HFFc6 (cell line): ENCODE measurements at places on chromosomes 11 and 22.

- DNase-seq = peak; percentile 18
These were observed 38.0 kb downstream of the EIF3F start for GRCh38 chr11:8025123-8025522.

DNA sequence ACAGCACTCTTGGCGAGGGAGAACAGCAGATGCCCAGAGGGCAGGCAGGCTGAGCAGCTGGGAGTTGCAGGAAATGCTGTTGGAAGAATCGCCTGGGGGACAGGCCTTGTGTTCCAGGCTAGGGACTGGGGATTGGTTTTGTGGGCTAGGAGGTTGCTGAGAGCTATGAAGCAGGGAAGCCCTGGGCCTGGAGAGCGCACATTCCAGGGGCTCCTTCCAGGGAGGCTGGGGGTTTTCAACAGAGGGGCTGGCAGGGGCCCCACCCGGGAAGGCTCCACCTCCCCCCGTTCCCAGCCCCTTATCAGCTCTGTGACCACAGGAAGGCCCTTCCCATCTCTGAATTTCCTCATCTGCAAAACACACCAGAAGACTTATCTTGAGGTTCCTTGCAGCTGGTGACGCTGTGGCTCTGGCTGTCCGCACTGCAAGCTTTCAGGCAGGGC is 21.7 kb downstream of the WNT11 start:
- peak; percentile 52 for DNase-seq

DNA sequence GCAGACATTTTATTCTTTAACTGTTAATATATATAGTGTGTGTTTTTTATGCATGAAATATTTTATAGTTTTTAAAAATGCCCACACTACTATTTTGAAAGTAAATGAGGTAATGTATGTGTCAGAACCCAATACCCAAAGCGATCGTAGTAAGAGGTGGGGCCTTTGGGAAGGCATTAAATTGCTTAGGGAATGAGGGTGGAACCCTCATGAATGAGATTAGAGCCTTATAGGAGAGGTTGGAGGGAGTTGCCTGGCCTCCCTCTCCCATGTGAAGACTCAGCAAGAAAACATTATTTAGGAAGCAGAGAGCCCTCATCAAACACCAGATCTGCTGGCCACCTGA is 11.1 kb downstream of the KLHL35 start:
- no peak for DNase-seq

- no peak for DNase-seq
These were observed 9.2 kb downstream of the CDPF1 start for GRCh38 chr22:46240907-46241306.

DNA sequence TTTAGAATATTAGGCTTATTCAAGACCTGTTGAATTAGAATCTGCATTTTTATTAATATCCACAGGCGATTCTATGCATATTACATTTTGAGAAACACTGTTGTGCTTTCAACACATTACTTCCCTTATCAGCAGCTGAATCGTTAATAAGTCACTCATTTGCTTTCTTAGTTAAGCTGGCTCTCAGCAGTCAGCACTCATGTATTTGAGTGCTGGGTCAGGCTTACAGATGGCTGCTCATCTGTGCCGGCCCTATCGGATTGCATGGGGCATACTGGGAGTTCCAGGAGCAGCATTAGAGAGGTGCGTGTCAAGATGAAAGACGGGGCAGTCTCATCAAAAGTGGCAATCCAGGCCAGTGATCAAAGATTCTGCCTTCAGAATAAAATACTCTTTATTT is 10.8 kb upstream of the OR51L1 start:
- DNase-seq = no peak

DNA sequence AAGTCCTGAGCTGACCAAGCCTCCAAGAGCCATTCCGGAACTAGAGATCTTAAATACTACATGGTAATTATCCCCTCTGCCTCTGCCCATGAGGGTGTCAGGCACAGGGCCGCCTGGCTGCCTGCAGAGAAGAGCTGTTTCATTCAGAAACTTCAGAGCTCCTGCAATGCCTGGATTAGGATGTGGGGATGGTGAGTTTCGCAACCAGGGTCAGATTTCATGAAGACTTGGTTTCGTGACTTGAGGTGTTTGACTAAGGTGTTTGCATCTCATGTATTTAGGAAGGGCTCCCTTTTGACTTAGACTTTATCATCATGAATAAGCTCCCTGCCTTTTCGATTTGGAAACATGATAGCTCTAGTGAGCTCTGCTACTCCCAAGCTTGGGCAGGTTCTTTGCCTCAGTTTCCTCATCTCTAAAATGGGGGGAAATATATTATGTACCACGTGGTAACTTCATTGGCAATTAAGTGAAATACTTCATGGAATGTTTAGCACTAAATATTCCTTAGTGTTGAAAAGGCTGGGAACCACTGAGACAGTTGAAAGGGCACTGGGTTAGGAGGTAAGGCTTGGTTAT is 9.1 kb downstream of the TIMP3 start:
- DNase-seq = no peak

DNA sequence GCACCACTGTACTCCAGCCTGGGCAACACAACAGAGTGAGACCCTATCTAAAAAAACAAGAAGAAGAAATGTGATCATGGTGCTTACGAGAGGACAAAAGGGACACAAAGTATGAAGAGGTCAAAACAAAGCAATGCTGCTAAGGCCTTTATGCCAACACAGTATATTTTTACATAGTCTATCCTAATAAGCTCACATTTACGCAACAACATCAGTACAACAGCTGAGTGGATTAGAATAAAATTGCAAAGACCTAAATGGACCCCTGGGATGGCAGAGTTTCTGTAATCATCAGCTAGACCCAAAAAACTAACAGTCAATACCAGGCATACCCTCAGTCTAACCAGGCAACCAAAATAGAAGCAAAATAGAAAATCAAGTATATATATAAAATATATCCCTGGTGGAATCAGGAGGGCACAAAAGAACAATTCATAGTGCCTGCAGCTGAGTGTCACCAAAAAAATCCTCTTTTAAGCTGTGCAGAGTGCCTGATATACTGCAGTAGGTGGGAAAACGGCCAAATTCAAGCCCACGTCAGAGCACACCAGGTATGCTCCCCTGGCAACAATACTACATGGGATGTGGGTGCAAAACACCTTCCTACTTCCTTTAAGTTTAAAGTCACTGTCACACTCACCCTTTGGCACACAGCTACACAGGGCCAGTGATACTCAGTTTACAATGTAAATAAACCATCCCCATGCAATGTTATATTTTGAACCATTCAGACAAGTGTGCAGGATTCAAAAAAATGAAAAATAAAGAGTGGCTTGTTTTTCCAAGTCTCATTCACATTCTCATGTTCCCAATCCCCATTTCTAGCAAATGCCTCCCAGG is 57.8 kb downstream of the RBFOX2 start:
- DNase-seq = no peak

DNA sequence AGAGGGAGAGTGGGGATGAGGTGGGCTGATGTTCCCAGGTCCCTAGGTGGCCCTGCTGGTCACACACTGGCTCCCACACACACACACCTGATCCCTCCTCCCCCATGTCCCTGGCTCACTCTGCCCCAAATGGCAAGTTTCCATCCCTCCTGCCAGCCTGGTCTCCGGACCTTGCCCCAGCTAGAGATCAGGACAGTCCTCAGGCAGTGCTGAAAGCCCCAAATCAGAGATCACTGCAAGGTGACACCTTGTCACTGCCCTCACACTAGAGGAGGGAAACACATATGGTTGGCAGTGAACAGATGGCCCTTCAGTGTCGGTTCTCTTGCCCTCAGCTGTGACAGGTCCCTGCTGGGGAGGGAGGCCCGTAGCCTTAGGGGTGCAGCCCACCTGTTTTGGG is 7.6 kb downstream of the TMPRSS5 start:
- no peak for DNase-seq

DNA sequence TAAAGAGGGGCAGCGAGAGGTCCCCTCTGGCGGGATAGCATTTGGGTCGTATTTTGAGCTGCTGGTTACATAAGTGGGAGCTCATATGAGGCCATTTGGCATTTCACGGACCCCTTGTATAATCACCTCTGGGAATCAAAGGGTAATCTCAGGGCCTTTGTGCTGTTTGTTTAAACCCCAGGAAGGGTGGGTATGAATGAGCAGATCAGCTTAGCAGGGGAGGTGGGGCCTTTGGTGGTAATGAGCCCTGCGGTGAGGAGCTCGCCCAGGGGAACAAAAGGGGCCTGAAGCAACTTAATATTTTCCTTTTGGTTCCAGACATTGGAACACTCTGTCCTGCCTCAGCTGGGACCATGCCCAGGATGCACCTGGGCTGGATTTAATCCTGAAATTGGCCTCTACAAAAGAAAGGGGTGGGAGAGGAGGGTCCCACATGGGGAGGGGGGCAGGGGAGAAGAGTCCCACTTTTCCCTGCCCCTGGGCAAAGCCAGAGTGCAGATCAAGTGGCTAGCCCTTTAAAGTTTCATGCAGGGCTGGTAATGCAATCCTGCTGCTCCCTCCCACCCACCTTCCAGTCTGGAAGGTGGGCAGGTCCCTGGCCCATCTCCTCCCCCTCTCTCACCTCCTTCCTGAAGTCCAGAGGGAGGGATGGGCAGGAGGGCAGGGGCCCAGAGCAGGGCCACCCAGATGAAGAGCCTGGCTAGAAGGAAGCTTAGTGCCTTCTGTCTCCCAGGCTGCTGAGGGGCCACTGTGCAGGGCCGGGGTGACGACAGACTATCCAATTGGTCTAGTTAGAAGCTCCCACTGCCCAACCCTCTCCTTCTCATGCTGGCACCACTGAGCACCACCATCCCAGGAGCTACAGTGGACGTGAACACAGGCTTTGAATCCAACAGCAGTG is 10.5 kb downstream of the TSKU start:
- DNase-seq = no peak

- DNase-seq = no peak
These were observed 11.6 kb downstream of the PRR33 start for GRCh38 chr11:1879941-1880720.

DNA sequence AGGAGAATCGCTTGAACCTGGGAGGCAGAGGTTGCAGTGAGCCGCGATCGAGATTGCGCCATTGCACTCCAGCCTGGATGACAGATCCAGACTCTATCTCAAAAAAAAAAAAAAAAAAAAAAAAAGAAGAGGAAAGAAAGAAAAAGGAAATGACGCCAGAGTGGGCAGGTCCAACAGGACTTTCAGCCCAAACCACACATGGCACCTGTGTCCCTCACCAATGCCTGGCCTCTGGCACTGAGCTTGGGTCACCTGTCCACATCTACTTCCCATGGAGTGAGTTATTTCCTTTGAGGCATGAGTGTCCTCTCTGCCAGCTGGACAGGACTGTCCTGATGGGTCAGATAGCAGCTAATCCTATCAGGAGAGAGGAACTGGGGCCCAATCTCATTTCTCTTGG is 15.2 kb upstream of the GCAT start:
- DNase-seq = no peak

DNA sequence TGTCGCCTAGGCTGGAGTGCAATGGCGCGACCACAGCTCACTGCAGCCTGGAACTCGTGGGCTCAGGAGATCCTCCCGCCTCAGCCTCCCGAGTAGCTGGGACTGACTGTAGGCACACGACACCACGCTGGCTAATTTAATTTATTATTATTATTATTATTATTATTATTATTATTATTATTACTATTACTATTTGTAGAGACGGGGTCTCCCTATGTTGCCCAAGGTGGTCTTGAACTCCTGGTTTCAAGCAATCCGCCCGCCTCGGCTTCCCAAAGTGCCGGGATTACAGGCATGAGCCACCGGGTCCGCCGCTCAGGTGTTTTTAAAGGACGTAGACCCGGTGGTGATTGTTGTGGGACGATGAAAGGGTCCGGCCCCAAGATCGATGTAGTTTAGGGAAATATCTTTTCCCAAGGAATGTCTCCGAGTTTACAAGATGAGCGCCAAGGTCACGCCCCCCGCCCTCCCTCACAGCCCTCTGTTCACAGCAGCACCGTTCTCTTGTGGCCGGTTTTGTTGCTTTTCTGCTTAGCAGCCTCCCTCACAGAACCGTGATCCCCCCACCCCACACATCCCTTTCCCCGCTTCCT is 728 bp upstream of the POGLUT3 start:
- DNase-seq = no peak

DNA sequence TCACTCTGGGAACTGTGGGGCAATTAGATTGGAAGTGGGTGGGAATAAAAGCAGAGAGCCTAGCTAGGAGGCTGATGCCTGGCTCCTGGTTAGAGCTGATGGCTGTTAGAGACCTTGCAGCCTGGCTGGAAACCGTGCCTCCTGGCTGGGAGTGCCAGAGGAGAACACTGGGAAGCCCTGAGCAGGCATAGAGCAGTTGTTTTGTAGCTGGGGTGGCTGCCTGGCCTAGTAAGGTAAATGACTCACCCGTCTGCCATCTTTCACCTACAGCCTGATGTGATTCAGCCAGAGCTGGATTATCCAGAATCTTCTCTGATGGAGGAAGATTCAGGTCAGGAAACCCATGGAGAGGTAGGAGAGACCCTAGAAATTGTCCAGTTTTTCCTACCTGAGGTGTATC is 6.1 kb downstream of the UQCR10 start:
- DNase-seq = peak; percentile 52

DNA sequence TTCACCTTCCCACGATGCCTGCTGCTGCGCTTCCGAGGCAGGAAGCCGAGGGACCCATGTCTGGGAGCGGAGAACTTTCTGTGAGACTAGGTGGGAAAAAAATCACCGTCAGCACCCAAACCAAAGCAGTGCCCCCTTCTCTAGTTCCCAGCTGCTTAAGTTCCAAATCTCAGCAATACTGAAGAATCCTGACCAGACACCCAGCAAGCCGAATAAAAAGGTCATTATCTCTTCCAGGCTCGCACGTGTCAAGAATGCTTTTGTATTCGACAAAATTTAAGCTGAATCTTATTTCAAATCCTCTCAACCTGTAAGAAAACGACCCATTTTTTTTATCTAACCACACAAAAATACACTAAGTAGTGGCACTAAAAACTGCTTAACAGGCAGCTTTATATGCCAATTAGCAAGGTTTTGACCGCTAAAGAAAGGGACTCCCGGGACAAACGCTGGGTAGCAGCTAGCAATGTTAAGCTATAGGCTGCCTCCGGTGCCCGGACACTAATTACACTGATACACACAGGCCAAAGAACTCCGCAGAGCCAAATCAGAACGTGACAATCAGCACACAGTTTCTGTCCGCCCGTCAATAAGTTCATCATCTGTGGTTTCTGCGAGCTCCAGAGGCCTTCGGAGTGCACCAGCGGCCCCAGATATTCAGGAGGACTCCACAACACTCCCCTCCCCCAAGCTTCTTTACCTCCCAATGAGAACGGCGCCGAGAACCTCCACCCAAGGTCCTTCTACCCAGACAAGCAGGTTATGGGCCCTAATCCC is 728 bp downstream of the RPL3 start:
- DNase-seq = no peak

GRCh38 chr11:85165819-85166218 is 461.3 kb downstream of the DLG2 start:
- no peak for DNase-seq

DNA sequence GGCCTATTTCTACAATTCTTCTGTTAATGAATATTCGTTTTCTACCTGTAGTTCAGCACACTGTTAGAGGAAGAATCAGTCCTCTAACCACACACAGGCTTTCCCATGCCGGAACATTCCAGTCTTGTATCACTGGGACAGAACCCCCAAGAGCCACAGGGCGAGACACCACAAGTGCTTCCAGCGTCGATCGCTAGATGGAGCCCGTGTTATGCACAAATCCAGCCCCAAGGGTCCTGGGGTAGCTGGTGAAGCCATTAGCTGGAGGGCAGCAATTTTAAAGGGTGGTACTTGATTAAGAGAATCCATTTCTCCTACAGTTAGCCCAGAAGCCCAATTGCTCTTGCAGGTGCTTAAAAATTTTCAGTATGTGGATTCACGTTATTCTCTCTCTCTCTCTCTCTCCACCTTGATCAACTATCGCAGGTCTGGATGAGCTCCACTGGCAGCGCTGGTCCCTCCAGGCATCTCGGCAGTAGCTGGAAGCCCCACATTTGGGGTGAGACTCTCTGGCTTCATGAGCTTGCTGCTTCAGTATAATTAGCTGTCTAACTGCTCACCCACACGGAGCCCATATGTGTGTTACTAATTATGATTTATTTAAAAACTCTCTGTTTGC is 148.2 kb upstream of the SNX19 start:
- peak; percentile 34 for DNase-seq
